ENCODE measurements at places on chromosomes 7 and 10.

- no peak for DNase-seq
Measured at GRCh38 chr10:4650582-4650981, 175.4 kb upstream of the AKR1E2 start.

DNA sequence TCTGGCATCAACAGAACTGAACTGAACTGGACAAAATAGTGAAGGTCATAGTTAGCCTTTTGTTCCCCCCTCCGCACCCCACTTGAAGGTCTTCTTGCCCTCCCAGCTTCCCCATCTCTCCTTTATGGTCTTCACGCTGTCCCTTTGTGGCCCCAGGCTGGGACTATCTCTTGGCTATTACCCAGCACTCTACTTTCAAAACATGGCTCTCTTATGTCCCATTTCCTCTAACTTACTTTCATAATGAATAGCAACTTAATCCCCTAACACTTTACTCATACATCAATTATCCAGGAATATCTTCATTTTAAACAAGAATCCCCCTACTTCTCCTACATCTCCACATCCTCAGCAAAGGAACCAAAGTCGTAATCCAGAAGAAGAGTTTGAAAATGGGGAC lies 135.3 kb upstream of the ITGB1 start:
- no peak for DNase-seq

GRCh38 chr7:40824461-40824860 lies 689.7 kb downstream of the SUGCT start:
- no peak for DNase-seq

DNA sequence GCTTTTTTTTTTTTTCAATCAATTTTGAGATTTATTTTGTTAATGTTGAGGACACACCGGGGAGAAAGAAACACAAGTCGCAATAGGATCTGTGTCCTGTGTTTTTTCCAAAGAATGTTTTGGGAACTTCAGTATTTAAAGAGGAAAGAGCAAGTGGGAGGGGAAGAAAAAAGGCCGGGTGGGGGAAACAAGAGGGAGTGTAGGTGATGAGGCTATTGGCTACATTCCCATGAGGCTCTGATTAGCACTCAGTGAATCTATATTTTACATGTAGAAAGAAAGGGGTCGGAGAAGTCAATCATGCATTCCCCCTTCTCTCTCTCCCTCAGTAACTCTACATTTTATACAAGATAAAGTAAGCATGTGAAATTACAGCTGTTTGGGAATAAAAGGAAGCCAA lies 4.1 kb downstream of the ZNF680 start:
- no peak for DNase-seq

DNA sequence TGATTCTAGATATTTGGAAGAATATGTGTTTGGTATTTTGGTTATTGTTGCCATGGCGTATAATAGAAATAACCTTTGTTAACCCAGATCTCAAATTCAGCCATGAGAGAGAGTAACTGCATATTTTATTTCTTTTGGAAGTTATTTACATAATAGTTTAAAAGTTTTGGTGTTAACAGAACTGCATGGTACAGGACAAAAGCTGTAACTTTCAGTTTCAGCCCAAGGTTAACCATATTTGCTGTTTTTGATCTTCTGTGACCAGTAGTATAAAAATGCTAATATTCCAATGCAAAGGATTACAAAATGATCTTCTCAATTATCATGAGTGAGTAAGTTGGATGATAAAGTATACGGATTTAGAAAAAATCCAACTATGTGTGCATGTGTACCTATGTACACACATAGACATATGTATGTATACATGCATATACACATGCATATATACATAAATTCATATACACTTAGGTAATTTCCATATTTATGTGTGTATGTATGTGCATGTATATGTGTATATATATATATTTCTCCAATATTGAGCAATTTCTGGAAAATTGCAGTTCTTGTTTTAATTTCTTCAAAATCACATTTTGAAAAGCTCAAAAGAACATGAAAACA lies 38.0 kb upstream of the PIP4K2A start:
- no peak for DNase-seq

DNA sequence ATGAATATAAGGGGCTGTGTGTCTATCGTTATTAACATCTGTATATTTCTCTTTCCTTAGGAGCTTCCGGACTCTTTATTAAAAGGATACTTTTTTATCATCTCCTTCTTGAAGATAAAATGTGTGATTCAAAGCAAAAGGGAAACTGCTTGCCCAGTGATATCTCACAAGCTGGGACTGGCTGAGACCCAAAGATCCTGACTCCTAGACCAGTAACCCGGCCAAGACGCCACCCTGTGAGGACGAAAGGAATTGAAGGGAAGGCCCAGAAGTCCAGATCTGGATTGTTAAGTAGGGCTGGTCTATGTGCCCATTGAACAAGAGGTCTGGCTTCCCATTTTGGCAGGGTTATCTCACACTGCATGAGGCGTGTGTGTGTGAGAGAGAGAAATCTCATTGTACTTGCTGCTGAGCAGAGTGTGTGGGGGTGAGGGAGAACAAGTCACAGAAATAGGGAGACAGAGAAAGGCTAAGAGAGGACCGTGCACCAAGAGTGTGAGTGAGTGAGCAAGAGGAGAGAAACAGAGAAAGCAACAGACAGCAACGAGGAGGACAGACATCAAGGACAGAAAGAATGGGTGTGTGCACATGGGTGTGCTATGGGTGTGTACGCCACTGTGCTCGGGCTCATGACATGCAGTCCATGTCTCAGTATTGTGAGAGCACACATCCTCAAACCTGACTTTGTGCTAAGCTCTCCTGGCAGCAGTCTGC lies 75.4 kb downstream of the PLXNA4 start:
- DNase-seq, result no peak

DNA sequence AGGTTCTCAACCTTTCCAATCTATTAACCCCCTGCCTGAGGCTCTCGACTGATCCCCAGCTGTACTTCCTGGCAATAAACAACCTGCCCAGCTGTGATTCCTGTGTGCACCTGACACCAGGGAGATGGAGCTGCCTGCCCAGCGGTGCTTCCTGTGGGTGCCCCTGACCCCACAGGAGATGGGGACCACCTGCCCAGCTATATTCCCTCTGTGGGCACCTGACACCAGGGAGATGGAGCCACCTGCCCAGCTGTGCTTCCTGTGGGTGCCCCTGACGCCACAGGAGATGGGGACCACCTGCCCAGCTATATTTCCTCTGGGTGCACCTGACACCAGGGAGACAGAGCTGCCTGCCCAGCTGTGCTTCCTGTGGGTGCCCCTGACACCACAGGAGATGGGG lies 184.0 kb downstream of the DIP2C start:
- DNase-seq, result no peak

- DNase-seq, result no peak
Measured at GRCh38 chr10:128286762-128287500, 160.7 kb upstream of the MKI67 start.

GRCh38 chr10:79494871-79495705 lies 17.2 kb upstream of the EIF5AL1 start:
- no peak for DNase-seq

- DNase-seq, result no peak
Measured at GRCh38 chr7:100102950-100103840, 1.8 kb downstream of the AP4M1 start.

GRCh38 chr10:133176546-133176945 lies 16.5 kb downstream of the KNDC1 start:
- no peak for DNase-seq

DNA sequence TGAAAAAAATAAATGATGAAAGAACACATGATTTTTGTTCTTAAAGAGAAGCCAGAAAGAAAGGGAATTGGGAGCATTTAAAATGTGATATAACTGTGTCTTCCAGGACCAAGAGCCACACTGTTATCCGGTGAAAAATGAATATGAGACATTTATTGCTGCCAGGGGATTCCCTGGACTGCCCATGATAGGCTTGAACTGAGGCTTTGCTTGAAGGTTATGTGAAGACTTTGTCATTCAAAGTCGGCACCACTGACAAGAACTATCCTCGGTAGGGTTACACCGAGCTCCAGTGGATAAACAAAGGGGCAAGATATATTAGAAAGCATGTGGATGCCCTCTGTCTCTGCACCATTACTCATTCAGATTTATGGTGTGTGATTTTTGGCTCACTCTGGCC lies 125.4 kb upstream of the MINDY3 start:
- no peak for DNase-seq

DNA sequence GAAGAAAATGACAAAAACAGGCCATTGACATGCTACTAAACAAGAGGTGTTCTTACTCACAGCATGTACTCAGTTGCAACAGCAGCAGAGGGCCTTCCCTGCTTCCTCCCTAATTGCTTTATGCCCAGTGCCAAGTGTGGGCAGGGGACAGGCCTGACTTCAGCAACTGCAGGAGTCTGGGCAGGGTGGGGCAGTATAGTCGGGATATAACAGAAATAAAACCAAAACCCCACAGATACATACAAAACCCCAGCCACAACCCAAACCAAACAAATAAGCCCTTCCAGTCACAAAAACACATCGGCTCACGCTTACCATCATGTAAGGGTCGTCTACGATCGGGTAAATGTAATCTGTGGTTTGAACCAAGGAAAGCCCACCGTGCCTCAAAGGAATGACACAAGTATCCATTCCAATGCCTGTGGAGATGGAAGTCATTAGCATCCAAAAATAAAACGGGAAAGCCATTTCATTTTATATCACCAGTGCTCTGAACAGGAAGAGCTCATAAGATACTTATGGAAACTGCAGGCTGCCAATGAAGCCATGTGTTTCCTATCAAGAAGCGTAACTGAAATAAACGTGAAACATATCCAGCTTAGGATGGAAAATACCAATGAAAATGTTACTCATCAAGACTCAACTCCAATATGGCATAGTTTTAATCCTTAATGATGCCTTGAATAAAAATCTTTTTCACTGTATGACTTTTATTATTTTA lies 9.5 kb downstream of the SEPHS1 start:
- DNase-seq, result no peak

- DNase-seq, result no peak
Measured at GRCh38 chr7:159032322-159032721, 112.3 kb downstream of the VIPR2 start.

DNA sequence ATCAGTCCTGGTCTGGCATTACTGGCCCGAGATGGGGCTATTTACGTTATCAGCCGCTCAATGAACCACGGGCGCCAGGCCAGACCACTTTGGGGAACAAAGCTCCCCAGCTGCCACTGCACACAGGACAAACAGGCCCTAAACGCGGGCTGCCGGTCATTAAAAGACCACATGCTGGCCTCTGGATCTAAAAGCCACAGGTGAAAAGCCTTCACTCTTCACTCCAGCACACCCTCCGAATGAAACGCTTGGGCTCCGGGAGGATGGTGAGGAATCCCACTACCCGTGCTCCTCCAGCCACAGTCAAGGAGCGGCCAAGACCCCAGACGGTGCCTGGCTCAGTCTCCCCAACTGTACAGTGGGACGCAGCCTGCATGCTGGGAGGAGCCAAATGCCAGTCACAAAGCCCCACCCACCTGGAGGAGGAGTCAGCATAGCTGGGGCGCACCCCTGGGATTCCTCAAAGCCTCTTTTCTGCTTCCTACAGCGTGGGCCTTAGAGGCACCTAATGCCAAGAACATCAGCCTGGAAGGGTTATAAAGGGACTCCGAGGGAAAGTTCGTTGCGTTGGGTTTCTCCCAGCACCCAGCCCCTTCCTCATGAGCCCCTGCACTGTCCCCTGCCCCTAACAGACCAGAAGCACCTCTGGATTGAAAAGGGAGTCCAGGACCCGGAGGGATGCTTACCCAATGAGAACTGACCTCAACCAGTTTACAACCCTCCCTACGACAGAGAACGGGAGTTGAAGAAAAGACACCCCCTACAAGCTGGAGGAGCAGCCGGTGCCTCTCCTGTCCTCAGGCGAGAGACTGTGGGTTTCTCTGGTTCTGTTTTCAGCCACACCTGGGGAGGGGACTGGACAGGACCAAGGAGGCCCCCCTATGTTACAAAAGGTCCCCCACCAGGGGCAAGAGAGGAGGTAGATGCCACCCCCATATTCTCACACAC lies 4.7 kb downstream of the PDGFA start:
- no peak for DNase-seq

DNA sequence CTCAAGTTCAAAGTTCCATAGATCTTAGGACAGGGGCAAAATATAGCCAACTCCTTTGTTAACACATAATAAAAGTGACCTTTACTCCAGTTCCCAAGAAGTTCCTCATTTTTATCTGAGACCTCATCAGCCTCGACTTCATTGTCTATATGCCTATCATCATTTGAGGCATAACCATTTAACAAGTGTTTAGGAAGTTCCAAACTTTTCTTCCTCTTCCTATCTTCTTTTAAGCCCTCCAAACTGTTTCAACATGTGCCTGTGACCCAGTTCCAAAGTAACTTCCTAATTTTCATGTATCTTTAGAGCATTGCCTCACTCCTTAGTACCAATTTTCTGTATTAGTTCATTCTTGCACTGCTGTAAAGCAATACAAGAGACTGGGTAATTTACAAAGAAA lies 569.1 kb downstream of the ANKRD7 start:
- DNase-seq, result no peak

GRCh38 chr7:28617308-28617880 lies 205.1 kb downstream of the CREB5 start:
- no peak for DNase-seq

DNA sequence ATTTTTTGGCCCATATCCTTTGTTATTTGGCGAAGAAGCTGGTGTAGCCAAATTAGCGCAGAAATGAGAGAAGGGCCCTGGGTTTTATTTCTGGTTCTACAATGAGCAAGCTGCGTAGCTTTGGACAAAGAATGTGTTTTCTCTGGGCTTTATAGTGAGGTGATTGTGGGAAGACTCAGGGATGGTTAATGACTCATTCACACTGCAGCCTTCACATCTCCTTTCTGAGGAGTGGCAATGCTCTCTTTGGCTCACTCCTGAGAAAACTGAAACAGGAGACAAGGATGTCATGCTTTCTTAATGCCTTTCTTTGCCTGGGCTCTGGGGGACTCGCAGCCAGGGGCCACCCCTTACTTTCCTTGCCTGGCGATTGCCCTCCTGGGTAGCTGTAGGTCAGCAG lies 271.0 kb upstream of the PODXL start:
- DNase-seq, result no peak

- DNase-seq, result no peak
Measured at GRCh38 chr7:140230861-140231770, 54.3 kb upstream of the KDM7A start.

GRCh38 chr7:44263326-44264082 lies 61.9 kb downstream of the CAMK2B start:
- no peak for DNase-seq

GRCh38 chr7:15600298-15600697 lies 38.5 kb upstream of the AGMO start:
- DNase-seq, result no peak

GRCh38 chr10:3542185-3542611 lies 242.8 kb downstream of the KLF6 start:
- no peak for DNase-seq

DNA sequence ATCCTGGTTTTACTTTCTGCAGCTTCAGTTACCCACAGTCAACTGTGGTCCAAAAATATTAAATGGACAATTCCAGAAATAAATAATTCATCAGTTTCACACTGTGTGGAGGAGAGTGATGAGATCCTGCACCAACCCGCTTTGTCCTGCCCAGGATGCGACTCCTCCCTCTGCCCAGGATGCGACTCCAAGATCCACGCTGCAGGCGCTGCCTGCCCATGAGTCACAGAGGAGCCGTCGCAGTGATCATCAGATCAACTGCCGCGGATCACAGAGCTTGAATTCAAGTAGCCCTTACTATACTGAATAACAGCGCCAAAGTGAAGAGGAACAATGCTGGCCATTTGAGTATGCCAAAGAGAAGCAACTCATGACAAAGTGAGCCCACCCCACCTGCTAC lies 61.5 kb downstream of the GRB10 start:
- DNase-seq, result no peak

All from GM12892 (cell line).